Substantia nigra (tissue), 51 donors: ENCODE measurements at places on chromosomes 3 and 15.

- no peak for DNase-seq
These were observed 42.0 kb downstream of the BFSP2 start for GRCh38 chr3:133441867-133442270.

DNA sequence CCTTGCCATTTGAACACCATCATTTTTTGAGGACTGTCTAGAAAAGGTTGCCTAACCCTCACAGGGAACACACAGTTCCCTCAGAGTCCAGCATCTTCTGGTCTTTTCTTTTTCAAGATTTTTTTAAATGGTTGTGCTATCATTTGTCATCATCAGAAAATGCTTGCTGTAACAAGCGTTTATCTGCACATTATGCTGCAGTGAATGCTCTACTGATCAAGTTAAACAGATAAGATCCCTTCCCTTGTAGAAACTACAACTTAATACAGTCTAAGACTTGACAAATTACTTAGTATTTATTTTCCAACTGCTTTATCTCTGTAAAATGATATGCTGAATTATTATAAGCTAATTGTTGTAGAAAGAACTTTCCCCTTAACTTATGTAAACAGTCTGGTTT lies 11.9 kb upstream of the ALPK3 start:
- no peak for DNase-seq

DNA sequence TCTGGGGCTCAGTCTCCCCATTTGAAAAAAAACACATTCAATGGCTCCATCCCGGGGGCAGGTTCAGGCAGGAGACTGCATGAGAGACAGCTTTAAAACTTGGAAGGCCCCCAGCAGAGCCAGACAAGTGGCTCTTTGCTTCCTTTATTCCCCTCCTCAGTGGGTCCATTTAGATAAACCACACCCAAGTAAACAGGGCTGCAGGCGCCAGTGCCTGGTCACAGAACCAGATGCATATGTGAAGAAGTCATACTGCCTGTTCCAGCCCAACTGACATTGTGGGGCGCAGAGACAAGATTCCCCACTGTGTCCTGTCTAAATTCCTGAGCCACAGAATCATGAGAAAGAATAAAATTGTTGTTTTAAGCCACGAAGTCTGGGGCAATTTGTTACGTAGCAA lies 9.0 kb downstream of the FBN1 start:
- no peak for DNase-seq

DNA sequence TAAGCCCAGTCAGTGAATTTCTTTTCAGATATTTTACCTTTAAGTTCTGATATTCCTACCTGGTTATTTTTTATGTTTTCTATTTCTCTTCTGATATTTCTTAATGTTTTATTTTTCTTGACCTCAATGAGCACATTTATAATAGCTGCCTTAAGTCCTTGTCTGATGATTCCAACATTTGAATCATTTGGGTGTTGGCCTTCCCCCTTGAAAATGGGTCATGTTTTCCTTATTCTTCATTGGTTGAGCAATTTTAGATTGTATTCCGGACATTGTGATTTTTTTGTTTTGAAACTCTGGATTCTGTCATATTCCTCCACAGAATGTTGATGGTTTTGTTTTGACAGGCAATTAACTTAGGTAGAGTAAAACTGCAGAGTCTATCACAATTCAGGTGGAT lies 9.7 kb upstream of the ACKR4 start:
- DNase-seq: no peak

GRCh38 chr15:96273317-96274086 lies 57.0 kb upstream of the NR2F2 start:
- DNase-seq: no peak

DNA sequence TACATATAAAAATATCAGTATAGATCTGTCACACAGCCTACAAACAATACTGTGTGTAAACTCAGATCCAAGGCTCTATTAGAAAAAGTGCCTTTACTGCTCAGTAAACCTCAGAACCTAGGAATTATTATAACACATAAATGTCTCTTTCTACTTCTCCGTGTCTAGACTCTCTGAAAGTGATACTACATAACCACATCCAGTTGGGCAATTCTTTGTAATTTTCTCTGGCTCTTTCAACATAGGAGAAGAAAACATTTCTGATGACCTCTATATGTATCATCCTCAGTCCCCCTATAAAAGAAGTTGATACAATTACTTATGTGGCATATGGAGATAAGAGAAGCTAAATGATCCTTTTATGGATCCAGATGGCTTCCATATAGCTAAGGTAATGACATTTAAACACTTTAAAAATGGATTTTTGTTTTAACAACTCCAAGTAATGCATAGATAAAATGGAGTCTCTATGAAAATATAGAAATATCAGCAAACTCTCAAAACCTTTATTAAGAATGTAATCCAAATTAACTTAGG lies 104.5 kb downstream of the LSAMP start:
- no peak for DNase-seq

DNA sequence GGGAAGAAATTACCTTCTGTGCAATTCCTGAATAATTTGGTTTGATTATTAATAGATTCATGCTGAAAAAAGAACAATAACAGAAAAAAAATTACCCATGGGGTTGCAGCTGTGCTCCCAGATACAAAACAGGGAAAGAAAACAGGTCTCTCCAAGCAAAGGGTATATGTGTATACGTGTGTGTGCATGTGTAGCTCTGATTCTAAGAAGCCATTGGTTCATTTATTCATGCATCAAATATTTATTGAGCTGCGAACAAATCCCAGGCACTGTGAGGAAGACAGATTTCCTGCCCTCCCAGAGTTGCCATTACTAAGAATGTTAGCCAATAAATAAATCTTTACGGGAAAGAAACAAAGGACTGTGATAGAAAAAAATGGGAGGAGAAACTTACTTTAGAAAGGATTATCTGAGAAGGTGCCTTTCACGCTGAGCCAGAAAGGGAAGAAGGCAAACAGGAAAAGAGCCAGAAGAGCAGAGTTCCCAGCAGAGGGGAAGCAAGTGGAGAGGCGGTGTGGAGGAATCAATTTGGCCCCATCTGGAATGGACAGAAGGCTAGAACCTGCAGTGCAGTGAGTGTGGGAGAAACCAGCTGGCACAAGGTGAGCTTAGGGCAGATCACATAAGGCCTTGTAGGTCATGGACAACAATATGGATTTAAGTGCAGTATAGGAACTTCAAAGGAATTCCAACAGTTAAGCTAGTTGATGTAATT lies 20.7 kb downstream of the CHL1 start:
- DNase-seq: no peak

DNA sequence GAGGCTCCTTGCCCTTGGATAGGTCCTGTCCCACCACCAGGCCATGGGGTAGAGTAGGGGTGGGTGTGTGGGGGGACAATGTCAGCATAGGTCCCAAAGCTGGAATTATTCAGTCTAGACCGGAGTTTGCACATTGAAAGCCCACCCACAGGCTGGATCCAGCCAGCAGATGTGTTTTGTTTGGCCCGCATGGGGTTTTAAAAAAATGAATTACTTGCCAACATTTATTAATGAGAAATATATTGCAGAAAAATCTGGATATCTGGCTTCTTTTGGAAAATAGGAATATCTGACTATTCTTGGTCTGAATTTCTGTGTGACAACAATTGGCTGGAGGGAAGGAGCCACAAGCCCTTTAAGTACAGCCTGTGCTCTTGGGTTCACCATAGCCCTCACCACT lies 17.3 kb upstream of the LRIG1 start:
- DNase-seq: no peak

DNA sequence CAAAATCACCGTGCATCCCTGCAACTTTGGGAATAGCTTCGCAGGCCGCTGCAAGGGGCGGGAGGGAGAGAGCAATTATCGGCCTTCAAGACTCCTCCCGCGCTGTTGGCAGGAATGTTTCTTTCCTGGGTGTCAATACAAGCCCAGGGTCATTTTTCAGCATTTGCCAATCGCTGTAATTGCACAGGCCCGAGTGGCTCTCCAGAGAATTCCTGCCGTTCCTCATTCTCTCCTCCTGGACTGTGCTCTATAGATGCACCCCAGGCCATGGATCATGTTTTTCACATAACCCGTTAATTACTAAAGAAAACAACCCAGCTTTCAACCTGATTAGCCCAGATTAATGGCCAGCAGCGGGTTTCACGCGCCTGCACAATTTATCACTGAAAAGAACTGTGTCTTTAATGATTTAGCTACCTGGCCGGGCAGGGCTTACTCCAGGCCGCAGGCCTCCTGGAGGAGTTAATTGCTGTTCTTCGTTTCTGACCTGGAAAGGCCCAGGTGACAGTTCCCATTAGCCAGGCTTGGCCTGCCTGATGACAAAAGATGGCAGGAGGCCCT lies 144.3 kb downstream of the OPA1 start:
- DNase-seq: no peak

DNA sequence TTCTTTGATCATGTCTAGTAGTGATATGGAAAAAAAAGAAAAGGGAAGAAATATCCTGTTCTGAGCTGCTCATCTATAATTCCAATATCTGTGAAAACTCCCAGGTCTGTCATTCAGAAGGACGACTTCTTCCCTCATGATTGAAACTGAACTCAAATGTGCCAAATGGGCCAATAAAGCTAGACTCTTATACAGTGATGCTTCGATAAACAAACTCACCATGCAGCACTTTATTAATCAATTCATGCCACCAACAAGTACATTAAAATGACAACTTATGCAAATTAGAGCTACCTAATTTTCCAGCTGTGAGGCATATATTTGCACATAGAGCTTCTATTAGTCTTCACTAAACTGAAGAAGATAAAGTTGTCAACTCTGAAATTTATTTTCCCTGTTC lies 15.6 kb upstream of the MYH15 start:
- no peak for DNase-seq

GRCh38 chr3:171227359-171227758 lies 200.8 kb upstream of the SLC2A2 start:
- no peak for DNase-seq

DNA sequence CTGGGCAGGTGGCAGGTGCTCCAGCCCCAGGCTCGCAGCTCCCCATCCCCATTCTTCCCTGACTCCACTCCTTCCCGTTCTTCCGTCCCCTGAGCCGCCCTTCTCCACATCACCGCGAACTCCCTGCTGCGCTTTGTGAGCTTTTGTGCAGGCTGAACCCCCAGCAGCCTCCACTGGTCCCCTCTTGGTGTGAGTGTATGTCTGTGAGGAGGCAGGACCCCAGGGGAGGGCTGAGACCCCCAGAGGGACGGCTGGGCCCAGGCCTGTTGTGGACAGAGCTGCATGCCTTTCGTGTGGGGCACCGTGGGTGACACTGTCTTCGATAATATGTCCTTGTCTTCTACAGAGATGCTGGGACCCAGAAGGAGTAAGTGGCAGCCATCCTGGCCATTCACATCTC lies 7.3 kb upstream of the ITIH3 start:
- DNase-seq: no peak

DNA sequence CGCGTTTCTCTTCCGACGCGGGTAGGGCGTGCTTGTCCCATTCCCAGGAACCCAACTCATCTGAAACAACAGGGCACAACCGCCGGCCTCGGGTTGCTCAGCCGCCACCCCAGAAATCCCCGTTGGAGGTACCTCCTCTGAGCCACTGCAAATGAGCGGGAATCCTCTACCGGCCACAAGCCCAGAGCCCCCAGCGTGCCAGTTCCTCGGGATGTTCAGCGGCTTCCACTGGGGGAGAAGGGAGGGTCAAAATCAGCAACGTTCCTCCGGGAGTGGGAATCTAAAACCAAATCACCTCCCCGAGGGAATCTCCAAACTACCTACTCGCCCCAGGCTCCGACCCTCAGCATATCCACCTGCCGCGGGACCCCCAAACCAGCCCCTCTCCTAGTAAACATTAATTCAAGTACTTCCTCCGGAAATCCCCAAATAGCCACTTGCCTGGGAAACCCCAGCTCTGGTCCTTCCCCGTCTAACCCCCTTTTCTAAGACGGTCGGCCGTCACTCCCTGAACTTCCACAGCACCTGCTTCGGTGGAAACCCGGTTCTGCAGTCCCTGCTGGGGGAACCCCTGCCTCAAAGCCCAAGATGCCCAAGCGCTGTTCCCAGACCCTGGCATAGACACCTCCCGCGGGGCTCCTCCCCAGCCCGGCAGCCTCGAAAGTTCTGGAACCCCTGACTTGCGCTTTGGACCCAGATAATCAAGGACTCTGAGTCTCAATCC lies 887 bp downstream of the OXTR start:
- DNase-seq: no peak

DNA sequence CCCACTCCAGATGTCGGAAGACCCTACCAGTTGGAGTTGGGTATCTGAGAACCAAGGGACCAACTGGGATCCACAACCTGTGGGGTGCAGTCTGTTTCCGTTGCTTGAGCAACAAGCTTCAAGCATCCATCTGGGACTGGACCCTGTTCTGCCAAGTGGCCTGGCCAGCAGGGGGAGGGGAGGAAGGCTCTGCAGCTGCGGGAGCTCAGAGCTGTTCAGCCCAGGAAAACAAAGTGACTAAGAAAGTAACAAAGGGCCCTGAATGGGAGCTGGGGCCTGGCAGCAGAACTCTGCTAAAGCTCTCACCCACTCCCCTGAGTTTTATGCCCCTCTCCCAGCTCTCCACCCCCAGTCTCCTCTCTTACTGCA lies 2.7 kb downstream of the TYRO3 start:
- DNase-seq: peak; percentile 76

DNA sequence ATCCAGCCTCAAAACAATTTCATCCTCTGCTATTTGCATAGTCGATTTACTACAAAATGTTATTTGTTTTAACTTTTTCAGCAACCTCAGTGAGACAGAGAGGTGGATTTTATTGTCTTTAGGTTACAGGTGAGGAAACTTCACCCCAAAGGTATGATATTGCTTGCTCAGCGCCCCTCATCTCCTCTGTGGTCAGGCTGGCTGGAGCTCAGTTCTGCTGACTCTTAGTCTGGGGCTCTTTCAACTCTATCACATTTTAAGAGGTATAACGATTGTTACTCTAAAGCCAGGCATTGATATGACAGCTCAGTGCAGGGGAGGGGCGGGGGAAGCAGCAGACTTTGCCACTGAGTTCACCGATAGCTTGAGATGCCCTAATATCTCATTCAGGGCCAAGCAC lies 103.0 kb upstream of the DPH6 start:
- DNase-seq: no peak

DNA sequence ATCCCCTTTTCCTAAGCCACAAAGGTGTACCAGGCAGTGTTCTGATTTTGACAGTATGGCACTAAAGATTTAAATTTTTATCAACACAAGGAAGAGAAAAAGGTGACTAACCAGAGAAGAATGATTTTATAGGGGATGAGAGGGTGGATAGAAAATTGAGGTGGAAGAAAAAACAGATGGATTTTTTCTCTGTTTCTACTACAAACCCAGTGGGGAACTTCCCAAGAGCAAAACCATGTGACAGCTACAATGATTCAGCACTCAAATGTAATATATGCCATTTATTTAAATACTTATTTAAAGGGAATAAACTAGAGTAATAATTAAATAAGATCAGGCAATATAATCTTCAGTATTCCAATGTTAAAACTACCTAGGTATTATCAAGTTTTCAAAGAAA lies 11.1 kb downstream of the DCUN1D1 start:
- DNase-seq: no peak

- no peak for DNase-seq
These were observed 27.5 kb upstream of the DENND4A start for GRCh38 chr15:65819563-65819960.

GRCh38 chr3:89340408-89340807 lies 233.0 kb downstream of the EPHA3 start:
- no peak for DNase-seq

- DNase-seq: no peak
These were observed 81.2 kb downstream of the NEK11 start for GRCh38 chr3:131107637-131108433.
